WTC11 (cell line): ENCODE measurements at places on chromosomes 1 and 21.

- peaks cover 62% of the 10 kb centered on the region for H3K36me3 ChIP-seq
- H3K4me1 ChIP-seq: peaks cover 34% of the 10 kb centered on the region
These were observed 31.3 kb downstream of the PKNOX1 start for GRCh38 chr21:43005635-43006034.

DNA sequence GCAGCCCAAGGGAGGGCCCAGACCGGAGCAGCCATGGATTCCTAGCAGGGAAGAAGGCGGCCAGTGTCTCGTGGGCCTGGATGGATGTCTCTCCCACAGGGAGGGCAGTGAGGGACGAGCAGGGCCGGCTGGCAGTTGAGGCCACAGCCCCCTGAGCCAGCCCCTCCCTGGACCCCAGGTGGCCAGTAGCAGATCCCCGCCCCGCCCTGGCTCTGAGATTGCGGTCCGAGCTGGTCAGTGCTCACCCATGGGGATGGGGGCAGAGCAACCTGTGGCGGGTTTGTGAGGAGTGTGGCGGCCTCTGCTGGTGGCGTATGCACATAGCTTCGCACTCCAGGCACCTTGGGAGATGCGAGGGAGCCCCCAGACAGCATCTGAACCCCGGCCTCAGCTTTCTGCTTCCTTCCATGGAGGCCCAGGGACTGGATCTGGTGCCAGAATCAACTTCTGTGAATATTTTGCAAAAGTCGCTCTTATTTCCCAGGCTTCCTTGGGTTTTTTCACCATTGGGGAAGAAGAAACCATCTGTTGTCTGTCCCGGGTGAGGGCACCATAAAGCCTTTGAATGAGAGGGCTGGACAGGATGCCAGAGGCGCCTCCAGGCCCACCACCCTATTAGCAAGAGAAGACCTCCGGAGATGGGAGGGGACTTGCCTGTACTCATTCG lies 8.4 kb upstream of the KCNN3 start:
- no peak overlapping the region for H3K27ac ChIP-seq
- H3K4me3 ChIP-seq: no peak overlapping the region
- H3K27me3 ChIP-seq: no peaks in the 10 kb centered on the region
- peak; percentile 94 for DNase-seq

GRCh38 chr1:11453742-11454491 lies 25.0 kb upstream of the DISP3 start:
- H3K4me3 ChIP-seq: no peak overlapping the region
- no peak overlapping the region for H3K27ac ChIP-seq
- no peak for DNase-seq
- peaks cover 5% of the 10 kb centered on the region; the same call in 1 of the 2 replicates for H3K4me1 ChIP-seq

DNA sequence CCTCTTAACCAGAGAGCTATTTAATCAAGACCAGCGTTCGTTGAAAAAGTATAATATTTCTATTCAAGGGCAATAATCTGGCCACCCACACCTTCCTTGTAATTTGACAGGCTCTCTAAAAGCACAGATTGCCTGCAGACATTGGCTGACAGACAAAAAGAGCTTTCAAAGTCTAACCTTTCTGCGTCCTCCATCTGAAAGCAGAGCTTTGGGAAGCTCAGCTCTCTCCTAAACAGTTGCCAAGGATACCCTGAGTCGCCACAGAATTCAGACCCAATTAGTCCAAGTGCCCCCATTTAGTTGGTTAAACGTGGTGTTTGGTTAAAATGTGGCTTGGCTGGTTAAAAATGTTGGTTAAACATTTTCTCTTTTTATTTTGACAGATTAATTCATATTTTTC lies 33.7 kb upstream of the PLA2G2C start:
- DNase-seq: no peak
- H3K27me3 ChIP-seq: peaks cover 31% of the 10 kb centered on the region
- no peak overlapping the region for H3K27ac ChIP-seq
- peaks cover 14% of the 10 kb centered on the region for H3K4me1 ChIP-seq

DNA sequence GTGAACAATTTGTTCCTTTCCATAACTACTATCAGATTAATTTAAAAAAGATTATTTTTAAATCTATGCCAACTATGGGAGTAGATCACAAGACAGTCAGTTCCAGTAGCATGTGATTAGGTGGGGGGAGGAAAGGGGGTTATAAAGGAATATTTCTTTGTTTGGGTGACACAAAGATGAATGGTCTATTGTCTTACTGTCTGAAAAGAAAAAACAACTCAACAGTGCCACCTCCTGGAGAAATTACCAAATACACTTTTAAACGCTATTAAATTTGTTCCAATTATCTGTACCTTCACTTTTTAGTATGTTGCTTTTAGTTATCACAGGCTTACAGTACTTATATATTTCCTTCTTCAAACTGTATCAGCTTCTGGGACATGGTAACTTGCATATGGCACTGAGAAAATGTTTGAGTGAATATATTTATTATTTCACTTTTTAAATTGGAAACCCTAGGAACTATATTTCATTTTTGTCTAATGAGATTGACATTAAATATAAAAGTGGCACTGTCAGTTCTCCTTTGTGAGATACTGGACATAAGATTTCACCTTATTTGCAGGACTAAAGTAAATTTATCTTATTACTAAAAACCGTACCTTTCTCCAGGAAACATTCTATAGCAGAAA lies 1.7 kb upstream of the SORT1 start:
- H3K4me3 ChIP-seq: peak overlapping the region; percentile 82
- H3K36me3 ChIP-seq: peaks cover 7% of the 10 kb centered on the region
- H3K4me1 ChIP-seq: peaks cover 33% of the 10 kb centered on the region

GRCh38 chr1:236206548-236206947 lies 64.2 kb downstream of the GPR137B start:
- H3K4me3 ChIP-seq: no peak overlapping the region
- no peaks in the 10 kb centered on the region for H3K27me3 ChIP-seq
- peak overlapping the region; percentile 64 for H3K27ac ChIP-seq
- peaks cover 12% of the 10 kb centered on the region for H3K4me1 ChIP-seq
- peaks cover 24% of the 10 kb centered on the region for H3K36me3 ChIP-seq

GRCh38 chr1:200739702-200740570 lies 1.2 kb downstream of the CAMSAP2 start:
- DNase-seq: no peak
- no peaks in the 10 kb centered on the region for H3K36me3 ChIP-seq
- H3K27me3 ChIP-seq: peaks cover 4% of the 10 kb centered on the region

GRCh38 chr1:37053173-37053572 lies 18.9 kb upstream of the GRIK3 start:
- H3K4me3 ChIP-seq: no peak overlapping the region
- H3K36me3 ChIP-seq: no peaks in the 10 kb centered on the region
- no peak overlapping the region for H3K27ac ChIP-seq
- no peak for DNase-seq
- no peaks in the 10 kb centered on the region; the same call in none of the 2 replicates for H3K27me3 ChIP-seq

GRCh38 chr1:91885213-91885715 lies 687 bp downstream of the TGFBR3 start:
- H3K27me3 ChIP-seq: peaks cover 43% of the 10 kb centered on the region
- H3K4me3 ChIP-seq: peak overlapping the region; percentile 90
- DNase-seq: peak; percentile 13
- no peak overlapping the region for H3K27ac ChIP-seq
- H3K36me3 ChIP-seq: no peaks in the 10 kb centered on the region

- H3K4me1 ChIP-seq: no peaks in the 10 kb centered on the region
- H3K36me3 ChIP-seq: peaks cover 29% of the 10 kb centered on the region
- no peaks in the 10 kb centered on the region; the same call in 1 of the 2 replicates for H3K27me3 ChIP-seq
- no peak for DNase-seq
- no peak overlapping the region for H3K27ac ChIP-seq
These were observed 463.9 kb upstream of the LRRC7 start for GRCh38 chr1:69103705-69104385.

DNA sequence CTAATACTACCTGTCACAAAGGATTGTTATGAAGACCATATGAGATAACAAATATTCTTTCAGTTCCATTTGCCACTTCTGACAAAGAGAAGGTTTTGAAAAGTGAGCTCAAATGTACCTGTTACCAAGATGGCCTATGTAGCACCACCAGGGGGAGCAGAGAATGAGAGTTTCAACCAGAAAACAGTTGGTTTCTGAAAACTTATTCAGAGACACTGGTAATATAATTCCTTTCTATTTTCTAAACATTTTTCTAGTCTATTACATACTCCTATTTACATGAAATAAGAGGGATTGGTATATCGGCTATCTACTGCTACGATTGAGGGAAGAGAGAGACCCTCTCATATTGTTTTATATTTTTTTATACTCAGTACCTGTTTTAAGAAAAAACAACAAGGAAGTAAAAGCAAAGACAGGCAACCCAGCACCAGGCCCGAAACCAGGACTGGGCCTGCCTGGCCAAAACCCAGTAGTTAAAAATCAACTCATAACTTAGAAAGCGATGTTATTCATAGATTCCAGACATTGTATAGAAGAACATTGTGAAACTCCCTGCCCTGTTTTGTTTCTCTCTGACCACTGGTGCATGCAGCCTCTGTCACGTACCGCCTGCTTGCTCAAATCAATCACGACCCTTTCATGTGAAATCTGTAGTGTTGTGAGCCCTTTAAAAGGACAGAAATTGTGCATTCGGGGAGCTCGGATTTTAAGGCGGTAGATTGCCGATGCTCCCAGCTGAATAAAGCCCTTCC lies 48.3 kb downstream of the IL23R start:
- peak; percentile 29 for DNase-seq
- H3K4me1 ChIP-seq: peaks cover 9% of the 10 kb centered on the region
- H3K4me3 ChIP-seq: no peak overlapping the region

DNA sequence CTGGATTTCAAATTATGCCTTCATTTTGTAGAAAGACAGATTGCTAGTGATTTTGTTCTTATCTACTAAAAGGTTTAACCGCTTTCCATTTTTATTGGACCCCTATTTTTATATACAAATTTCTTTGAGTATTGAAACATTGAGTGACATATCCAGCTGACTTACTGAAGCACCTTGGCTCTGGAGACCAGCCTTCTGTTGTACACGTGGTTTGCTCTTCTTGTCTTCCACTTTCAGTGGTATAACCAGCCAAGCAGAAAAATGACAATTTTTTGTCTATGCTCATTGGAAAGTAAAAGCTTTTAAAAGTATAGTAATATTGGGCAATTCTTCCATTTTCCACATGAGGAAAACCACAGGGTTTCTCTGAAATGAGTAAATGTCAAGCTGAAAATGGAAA lies 4.4 kb downstream of the F13B start:
- no peak overlapping the region for H3K27ac ChIP-seq
- no peak for DNase-seq
- H3K27me3 ChIP-seq: no peaks in the 10 kb centered on the region
- H3K4me3 ChIP-seq: no peak overlapping the region

- no peak overlapping the region for H3K4me3 ChIP-seq
- DNase-seq: no peak
- no peak overlapping the region for H3K27ac ChIP-seq
- peaks cover 2% of the 10 kb centered on the region; the same call in 1 of the 2 replicates for H3K27me3 ChIP-seq
- H3K36me3 ChIP-seq: peaks cover 14% of the 10 kb centered on the region
These were observed 47.5 kb upstream of the EEIG2 start for GRCh38 chr1:108512239-108513043.

GRCh38 chr1:12738934-12739333 lies 7.1 kb upstream of the CFAP107 start:
- no peaks in the 10 kb centered on the region for H3K36me3 ChIP-seq
- H3K27me3 ChIP-seq: no peaks in the 10 kb centered on the region
- no peak overlapping the region for H3K4me3 ChIP-seq
- H3K27ac ChIP-seq: no peak overlapping the region

GRCh38 chr1:178629252-178630154 lies 95.5 kb upstream of the RALGPS2 start:
- no peaks in the 10 kb centered on the region for H3K36me3 ChIP-seq
- H3K27ac ChIP-seq: peak overlapping the region; percentile 76; the same call in 1 of the 2 replicates
- no peak overlapping the region for H3K4me3 ChIP-seq
- DNase-seq: no peak

GRCh38 chr1:209704584-209704983 lies at the start of gene HSD11B1:
Gene HSD11B1 (plus strand): TSS chr1:209704846. CDS start chr1:209704943, 97 bp downstream.
- DNase-seq: no peak
- H3K27me3 ChIP-seq: no peaks in the 10 kb centered on the region; the same call in 1 of the 2 replicates
- H3K36me3 ChIP-seq: no peaks in the 10 kb centered on the region
- no peak within 1 kb of the TSS for H3K27ac ChIP-seq
- H3K4me1 ChIP-seq: peaks cover 9% of the 10 kb centered on the region

GRCh38 chr1:179175011-179175841 lies 54.3 kb downstream of the ABL2 start:
- H3K4me3 ChIP-seq: no peak overlapping the region
- no peaks in the 10 kb centered on the region for H3K36me3 ChIP-seq
- H3K27ac ChIP-seq: peak overlapping the region; percentile 70
